ENCODE measurements at places on chromosomes 3 and 15. TPM values are rescaled to one million over a fixed set of nuclear protein-coding genes. Genes with fewer than 3 reads are reported as not detected.

CIDEC gene
- total RNA-seq = 17.1 TPM

GRCh38 chr3:70358978-70359580 is 46.6 kb upstream of the MDFIC2 start:
- H3K4me3 ChIP-seq = no peak overlapping the region
- H3K27ac ChIP-seq = no peak overlapping the region
- no peak for DNase-seq
- no peaks in the 10 kb centered on the region for H3K36me3 ChIP-seq
- H3K4me1 ChIP-seq = no peaks in the 10 kb centered on the region
- no peaks in the 10 kb centered on the region for H3K27me3 ChIP-seq

KCNMB2 gene
- 18.2 TPM for total RNA-seq

DNA sequence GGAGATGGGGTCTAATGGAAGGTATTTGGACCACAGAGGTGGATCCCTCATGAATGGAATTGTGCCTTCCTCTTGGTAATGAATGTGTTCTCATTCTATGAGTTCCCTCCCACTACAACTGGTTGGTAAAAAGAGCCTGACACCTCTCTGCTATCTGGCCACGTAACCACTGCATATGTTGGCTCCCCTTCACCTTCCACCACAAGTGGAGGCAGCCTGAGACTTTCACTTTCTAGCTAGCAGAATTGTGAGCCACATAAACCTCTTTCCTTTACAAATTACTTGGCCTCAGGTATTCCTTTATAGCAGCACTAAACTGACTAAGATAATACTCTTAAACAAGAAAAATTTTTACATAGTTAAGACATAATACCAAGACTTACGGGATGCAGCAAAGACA is 155.3 kb downstream of the NR1I2 start:
- H3K27ac ChIP-seq = no peak overlapping the region
- no peak for DNase-seq
- no peaks in the 10 kb centered on the region for H3K4me1 ChIP-seq
- H3K4me3 ChIP-seq = no peak overlapping the region
- no peaks in the 10 kb centered on the region for H3K36me3 ChIP-seq

- no peaks in the 10 kb centered on the region for H3K27me3 ChIP-seq
- no peaks in the 10 kb centered on the region for H3K4me1 ChIP-seq
- no peak overlapping the region for H3K4me3 ChIP-seq
- no peaks in the 10 kb centered on the region for H3K36me3 ChIP-seq
These were observed 56.5 kb upstream of the GATA2 start for GRCh38 chr3:128549283-128550112.

DNA sequence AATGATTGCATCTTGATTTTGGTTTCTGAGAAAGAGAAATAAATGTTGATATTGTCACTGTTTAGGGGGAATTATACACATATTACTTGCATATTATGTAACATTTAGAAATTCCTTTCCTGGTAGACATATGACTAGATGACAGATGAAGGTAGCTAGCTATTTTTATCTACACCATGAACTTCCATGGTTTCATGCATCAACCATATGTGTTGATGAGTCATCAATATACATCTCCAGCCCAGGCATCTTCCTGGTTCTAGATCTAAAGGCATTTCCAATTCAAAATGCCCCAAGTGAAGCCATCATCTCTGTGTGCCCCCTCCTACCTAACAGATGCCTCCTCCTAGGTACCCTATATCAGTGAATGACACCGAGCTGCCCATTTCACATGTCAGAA is 9.5 kb upstream of the ADAMTSL3 start:
- H3K27me3 ChIP-seq = no peaks in the 10 kb centered on the region
- H3K4me1 ChIP-seq = no peaks in the 10 kb centered on the region
- H3K36me3 ChIP-seq = no peaks in the 10 kb centered on the region
- H3K4me3 ChIP-seq = no peak overlapping the region

DNA sequence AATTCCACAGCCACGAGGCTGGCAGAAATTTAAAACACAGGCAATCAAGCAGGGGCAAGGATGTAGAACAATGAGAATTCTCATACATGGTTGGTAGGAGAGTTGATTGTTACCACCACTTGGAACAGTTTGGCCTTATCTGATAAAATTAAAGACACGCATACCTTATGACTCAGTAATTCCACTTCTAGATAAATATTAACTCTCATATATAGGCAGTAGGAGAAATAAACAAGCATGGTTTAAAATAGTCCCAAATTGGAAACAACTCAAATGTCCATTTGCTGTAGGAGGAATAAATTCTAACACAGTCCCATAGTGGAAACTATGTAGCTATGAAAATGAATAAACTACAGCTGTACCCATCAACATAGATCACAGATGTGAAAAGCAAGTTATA is 42.3 kb upstream of the USP3 start:
- no peak for DNase-seq
- H3K4me3 ChIP-seq = no peak overlapping the region
- no peaks in the 10 kb centered on the region for H3K4me1 ChIP-seq
- no peak overlapping the region for H3K27ac ChIP-seq
- no peaks in the 10 kb centered on the region for H3K27me3 ChIP-seq

DNA sequence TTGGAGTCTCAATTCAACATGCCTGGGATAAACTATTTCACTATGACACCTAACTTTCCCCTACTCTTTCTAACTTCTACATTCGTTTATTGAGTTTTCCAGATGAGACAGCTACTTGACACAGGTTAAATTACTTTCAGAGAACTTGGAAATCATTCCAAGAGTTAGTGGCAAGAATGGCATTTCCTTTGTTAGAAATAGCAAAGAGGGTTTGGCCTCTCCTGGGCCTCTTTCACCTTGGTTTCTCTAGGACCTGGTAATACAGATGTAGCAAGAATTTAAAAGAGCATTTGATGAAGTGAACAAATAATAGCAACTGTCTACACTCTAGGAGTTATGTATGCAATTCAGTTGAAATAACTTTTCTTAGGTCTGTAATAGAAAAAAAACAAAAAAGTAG is 748.9 kb downstream of the MECOM start:
- no peak overlapping the region for H3K4me3 ChIP-seq
- H3K27me3 ChIP-seq = no peaks in the 10 kb centered on the region
- H3K27ac ChIP-seq = no peak overlapping the region
- no peaks in the 10 kb centered on the region for H3K36me3 ChIP-seq

- DNase-seq = no peak
- no peaks in the 10 kb centered on the region for H3K27me3 ChIP-seq
- no peaks in the 10 kb centered on the region for H3K4me1 ChIP-seq
- no peaks in the 10 kb centered on the region for H3K36me3 ChIP-seq
These were observed 73.0 kb upstream of the TPM1 start for GRCh38 chr15:62969442-62970089.

SERPINI2 gene
- total RNA-seq = not detected

GRCh38 chr3:171321559-171322360 is 138.4 kb downstream of the TNIK start:
- no peak overlapping the region for H3K4me3 ChIP-seq
- DNase-seq = no peak
- no peaks in the 10 kb centered on the region for H3K27me3 ChIP-seq
- H3K27ac ChIP-seq = no peak overlapping the region
- H3K4me1 ChIP-seq = no peaks in the 10 kb centered on the region
